ELR (cell line): ENCODE measurements at places on chromosomes 16 and 17.

DNA sequence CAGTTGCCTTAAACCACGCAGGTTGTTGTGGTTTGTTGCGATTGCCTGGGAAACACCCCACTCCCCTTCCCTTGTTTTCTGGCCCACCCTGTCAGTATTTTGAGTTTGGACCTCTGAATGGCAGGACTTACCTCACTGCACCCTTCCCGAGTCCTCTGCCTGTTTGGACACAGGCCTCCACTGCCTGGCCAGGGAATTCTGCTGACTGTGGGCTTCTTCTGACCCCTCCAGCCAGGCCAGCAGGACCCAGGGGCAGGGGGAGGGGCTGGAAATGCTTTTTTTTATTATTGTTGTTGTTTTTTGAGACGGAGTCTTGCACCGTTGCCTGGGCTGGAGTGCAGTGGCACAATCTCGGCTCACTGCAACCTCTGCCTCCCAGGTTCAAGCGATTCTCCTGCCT lies 4.2 kb upstream of the MGAT5B start:
- no peak for DNase-seq

DNA sequence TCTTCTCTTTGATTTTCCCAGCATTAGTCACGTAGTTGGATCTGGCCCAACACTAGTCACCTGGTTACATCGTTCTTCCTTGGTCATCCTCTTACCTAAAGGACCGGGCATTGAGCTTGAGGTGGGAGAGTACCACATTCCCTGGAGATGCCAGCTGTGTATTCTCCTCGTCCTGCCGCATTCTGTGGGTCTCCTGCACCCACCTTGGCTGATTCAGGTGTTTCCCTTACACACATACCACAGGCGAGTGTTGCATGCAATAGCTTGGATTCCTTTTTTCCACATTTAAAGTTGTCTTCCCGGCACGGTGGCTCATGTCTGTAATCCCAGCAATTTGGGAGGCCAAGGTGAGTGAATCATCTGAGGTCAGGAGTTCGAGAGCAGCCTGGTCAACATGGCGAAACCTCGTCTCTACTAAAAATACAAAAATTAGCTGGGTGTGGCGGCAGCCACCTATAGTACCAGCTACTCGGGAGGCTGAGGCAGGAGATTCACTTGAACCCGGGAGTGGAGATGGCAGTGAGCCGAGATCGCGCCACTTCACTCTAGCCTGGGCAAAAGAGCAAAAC lies 21.6 kb upstream of the CLEC18C start:
- DNase-seq, result no peak

DNA sequence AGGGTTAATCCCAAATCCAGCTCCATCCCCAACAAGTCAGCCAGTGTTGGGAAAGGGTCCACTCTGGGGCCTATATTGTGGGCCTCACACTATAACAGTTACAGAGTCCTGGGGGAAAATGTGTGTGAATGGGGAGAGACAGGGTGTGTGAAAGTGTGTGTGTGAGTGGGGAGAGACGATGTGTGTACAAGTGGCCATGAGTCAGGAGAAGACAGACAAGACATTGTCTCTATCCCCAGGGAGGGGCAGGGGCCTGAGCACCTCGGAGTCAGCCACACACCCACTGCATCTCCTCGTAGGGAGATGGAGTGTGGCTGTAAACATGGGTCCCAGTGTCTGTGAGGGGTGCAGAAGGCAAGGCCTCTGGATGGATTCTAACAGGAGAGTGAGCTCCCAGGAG lies 2.9 kb downstream of the CRHR1 start:
- no peak for DNase-seq

GRCh38 chr16:66843191-66843590 lies 1.0 kb upstream of the CA7 start:
- no peak for DNase-seq

- peak; percentile 93 for DNase-seq
Observed at GRCh38 chr17:59964482-59965328, at the start of gene RNFT1. RNFT1 (minus strand) TSS chr17:59964740; CDS start chr17:59964663, 77 bp downstream.

- no peak for DNase-seq
Observed at GRCh38 chr17:69594641-69595040, 180.1 kb downstream of the MAP2K6 start.

- no peak for DNase-seq
Observed at GRCh38 chr17:28341516-28341915, 6.0 kb downstream of the TNFAIP1 start.

- peak; percentile 68 for DNase-seq
Observed at GRCh38 chr16:88558457-88559442, 11.5 kb upstream of the ZC3H18 start.

GRCh38 chr16:83722456-83723183 lies 85.2 kb upstream of the HSBP1 start:
- no peak for DNase-seq

GRCh38 chr16:11603331-11603750 lies 16.6 kb upstream of the LITAF start:
- DNase-seq, result no peak

DNA sequence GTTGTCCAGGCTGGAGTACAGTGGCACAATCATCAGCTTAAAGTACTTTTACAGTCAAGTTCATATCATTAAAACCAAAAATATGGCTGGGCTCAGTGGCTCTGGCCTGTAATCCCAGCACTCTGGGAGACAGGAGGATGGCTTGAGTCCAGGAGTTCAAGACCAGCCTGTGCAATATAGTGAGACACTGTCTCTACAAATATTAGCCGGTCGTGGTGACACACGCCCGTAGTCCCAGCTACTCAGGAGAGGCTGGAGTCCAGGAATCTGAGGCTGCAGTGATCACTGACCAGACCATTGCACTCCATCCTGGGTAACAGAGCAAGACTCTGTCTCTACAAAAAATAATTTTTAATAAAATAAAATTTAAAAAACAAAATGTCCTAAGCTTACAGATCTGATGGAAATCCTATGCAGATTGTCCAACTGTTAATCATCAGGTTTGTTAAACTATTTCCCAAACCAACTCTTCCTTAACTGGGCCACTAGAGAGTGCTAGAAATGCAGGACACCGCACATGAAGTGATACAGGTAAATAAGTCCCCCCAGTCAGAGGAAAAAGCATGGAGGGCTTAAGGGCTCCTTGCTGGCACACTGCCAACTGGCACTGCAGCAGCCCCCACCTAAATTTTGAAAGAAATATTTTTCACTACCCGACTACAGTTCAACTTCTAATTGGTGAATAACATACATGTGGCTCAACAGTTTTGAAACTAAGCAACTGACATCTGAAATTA lies 2.8 kb downstream of the USP22 start:
- DNase-seq, result peak; percentile 76

DNA sequence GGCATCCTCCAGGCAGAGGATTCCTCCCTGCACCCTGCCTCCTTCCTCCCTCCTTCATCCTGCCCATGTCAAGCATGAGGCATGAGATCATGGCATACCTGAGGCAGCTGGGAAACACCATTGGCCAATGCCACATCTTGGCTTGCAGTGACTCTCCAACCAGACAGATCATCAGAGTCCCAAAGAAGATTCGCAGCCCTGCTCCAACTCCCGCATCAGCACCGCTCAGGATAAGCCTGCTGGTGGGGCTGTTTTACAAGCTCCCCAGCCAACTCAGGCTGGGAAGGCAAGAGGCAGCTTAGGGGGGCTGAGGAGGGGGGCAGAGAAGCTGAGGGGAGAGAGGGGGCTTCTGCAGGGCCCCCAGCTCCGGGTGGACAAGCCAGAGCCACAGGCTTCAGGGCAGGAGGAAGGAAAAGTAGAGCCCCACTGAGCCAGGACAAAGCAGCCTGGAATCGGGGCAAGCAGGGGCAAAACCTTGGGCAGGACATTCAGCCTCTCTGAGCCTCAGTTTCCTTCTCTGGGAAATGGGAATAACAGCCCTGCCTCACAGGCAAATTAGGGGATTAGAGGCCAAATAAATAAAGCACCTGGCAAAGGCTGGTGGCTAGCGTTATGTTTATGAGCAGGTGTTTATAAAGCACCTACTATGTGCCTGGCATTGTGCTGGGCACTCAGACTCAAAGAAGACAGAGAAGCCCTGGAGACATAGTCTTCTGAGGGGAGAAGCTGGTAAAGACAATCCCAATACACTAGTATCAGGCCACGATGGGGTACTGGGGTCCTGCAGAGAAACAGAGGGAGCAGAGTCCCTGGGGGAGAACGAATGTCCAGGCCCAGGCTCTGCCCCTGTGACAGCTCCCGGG lies 88.1 kb downstream of the GOSR1 start:
- peak; percentile 17 for DNase-seq

GRCh38 chr16:85511938-85512807 lies 100.9 kb upstream of the GSE1 start:
- DNase-seq, result no peak

DNA sequence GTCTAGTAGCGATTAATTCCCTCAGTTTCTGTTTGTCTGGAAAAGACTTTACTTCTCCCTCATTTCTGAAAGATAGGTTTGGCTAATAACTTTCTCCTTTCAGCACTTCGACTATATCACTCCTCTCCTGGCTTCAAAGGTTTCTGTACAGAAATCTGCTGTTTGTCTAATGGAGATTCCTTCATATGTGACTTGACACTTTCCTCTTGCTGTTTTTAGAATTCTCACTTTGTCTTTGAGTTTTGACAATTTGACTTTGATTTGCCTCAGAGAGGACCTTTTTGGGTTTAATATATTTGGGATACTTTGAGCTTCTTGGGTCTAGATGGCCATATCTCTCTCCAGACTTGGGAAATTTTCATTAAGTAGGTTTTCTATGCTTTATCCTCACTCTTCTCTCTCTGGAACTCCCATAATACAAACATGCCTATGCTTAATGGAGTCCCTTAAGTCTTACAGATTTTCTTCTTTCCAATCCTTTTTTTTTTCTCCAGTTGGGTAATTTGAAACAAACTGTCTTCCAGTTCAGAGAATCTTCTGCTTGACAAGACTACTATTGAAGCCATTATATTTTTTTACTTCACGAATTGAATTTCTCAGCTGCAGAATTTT lies 7.8 kb upstream of the PRSS21 start:
- DNase-seq, result no peak

DNA sequence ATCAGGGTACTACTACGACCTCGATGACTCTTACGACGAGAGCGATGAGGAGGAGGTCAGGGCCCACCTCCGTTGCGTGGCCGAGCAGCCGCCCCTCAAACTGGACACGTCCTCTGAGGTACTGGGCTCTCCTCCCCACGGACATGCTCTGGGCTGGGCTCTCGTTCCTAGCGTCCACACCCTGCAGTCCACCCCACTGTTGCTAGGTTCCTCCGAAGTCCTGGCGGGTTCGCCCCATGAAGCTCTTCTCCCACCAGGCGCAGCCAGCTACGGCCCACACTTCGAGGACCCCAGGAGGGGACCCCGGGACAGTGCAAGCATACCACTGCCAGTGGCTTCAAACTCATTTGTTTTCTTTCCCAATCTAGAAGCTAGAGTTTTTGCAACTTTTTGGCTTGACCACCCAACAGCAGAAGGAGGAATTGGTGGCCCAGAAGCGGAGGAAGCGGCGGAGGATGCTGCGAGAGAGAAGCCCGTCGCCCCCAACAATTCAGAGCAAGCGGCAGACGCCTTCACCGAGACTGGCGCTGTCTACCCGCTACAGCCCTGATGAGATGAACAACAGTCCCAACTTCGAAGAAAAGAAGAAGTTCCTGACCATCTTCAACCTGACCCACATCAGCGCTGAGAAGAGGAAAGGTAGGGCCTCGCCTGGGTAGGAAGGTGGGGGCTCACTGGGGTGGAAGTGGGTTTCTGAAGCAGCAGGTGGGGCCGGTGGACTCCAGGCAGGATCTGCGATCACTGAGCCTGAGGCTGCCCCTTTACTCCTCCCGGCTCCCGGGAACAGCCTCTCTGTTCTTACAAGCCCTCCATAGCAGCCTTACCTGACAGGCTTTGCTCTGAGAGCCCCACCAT lies 25.6 kb downstream of the GINS2 start:
- DNase-seq, result no peak

GRCh38 chr17:78970834-78971755 lies 8.6 kb downstream of the LGALS3BP start:
- DNase-seq, result peak; percentile 90

- peak; percentile 98 for DNase-seq
Observed at GRCh38 chr16:1745900-1746692, 25.2 kb downstream of the NME3 start.

DNA sequence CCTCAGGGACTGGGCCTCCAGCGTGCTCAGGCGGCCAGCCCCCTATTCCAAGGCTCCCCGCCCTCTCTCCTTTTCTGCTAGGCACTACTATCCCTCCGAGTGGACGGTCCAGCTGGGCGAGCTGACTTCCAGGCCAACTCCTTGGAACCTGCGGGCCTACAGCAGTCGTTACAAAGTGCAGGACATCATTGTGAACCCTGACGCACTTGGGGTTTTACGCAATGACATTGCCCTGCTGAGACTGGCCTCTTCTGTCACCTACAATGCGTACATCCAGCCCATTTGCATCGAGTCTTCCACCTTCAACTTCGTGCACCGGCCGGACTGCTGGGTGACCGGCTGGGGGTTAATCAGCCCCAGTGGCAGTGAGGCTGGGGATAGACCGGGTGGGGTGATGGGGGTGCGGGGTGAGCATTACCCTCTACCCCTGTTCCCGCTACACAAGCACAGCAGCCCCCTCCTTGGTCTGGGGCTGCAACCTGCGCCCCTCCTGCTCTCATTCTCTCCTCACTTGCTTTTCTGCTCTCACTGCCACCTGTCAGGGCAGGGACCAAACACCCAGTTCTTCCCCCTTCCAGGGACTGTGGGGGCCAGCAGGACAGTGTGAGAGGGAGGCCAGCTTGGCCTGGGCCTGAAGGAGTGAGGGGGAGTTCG lies 1.1 kb downstream of the PRSS41 start:
- DNase-seq, result no peak

GRCh38 chr16:64416216-64417005 lies 705.5 kb downstream of the CDH11 start:
- peak; percentile 38 for DNase-seq

DNA sequence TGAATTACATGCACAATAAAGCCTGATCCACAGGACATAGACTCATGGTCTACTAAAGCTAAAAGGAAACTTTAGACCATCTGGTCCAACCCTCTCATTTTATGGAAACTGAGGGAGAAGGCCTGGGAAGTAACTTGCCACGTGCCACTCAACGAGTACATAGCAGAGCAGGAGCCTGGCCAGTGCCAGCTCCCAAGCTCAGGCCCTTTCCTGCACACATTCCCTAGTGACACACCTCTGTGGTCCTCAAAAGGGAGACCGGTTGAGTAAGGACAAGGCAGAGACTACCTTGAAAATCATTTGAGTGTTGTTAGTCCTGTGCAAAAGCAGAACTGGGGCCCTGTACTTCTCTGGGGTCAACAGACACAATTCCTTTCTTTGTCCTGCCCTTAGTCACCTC lies 2.8 kb downstream of the CCL4L2 start:
- no peak for DNase-seq

DNA sequence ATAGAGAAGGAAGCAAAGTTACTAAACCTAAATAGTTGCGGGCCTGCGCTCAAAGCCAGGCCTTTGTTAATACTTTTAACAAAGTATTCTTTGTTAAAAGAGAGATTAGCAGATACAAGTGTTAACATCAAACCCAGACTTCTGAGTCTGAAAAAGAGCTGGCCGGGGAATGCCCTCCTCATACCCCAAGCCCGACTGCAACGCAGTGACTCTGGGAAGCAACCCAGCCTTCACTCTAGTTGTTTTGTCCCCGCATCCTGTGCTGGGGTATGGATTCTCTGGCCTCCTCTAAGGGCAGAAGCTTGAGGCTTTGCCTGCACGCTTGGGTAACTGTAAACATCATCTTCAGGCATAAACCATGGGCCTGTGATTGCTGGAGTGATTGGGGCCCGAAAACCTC lies 48.3 kb downstream of the ADCY7 start:
- no peak for DNase-seq
